Hematopoietic multipotent progenitor cell treated with erythropoietin and hydrocortisone succinate and interleukin-3 and kit ligand, for 15 days (in vitro differentiated cells): ENCODE measurements at places on chromosomes 2 and 18.

DNA sequence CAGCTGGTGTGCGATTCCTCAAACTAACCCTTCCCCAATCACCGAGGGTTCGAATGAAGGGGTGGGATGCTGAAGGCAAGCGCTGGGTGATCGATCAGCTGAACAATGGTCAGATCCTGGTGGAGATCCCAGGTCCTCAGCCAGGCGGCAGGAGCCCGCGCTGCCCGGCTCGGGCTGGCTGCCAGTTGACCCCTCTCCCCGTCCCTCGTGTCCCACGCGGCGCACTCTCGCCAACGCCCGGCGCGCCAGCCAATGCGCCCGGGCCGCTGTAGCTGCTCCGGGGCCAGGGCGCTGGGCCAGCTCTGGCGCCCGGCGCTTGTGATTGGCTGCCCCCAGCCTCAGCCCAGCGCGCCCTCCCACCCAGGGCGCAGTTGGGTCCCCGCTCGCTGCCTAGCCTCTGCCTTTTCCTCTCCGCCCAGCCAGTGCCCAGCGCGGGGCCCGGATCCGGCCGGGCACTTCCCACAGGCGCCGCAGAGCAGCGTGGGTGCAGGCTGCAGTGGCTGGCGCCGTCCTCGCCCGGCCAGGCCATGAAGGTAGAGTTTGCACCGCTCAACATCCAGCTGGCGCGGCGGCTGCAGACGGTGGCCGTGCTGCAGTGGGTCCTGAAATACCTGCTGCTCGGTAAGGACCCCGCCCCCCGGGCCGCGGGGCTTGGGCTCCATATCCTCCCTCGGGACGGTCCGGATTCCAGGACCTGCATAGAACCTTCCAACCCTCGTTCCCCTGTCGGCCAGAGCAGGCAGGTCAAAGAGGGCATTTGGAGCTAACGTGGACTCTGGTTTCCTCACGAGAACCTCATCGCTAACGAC, at the start of gene MOGAT1:
Gene MOGAT1 (plus strand): TSS at position 400 of the 809 bp plus-strand sequence. CDS start 128 bp downstream, at position 528.
- DNase-seq, result no peak

GRCh38 chr2:223692191-223692947, 90.2 kb upstream of the SCG2 start:
- DNase-seq, result no peak

DNA sequence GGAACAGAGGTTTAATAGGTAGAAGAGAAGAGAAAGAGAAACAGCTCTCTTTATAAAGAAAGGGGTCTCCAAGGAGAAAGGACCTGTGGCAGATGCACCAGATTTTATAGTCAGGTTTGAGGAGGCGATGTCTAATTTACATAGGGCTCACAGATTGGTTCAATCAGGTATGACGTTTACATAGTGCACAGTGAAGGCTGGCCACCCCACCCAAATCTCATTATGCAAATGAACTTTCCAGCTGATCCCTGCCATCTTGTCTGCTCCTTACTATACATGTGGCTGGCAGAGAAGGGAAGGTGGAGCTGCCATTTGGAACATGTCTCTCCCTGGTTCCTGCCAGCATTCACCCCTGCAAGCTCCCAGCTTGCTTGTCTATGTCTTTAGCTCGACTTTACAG, 557.8 kb downstream of the SUCLG1 start:
- DNase-seq, result no peak

GRCh38 chr2:9809064-9809356, 34.3 kb upstream of the TAF1B start:
- no peak for DNase-seq

DNA sequence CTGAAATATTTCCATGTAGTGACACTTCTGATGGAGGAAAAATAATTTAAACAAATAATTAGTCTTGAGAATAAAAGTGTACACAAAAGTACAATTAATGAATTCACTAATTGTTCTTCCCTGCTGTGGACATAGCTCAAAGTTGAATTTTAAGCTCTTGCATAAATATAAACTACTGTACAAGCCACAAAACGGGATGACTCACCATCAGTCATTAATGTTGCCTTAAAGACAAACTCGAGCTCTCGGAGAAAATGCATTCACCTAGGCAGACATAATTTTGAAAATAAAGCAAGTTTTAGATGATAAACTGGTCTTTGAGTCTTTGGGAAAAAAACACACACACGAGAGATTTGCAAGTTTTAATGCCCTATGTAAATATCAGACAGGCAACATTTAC, 436.4 kb downstream of the ZNF521 start:
- no peak for DNase-seq

DNA sequence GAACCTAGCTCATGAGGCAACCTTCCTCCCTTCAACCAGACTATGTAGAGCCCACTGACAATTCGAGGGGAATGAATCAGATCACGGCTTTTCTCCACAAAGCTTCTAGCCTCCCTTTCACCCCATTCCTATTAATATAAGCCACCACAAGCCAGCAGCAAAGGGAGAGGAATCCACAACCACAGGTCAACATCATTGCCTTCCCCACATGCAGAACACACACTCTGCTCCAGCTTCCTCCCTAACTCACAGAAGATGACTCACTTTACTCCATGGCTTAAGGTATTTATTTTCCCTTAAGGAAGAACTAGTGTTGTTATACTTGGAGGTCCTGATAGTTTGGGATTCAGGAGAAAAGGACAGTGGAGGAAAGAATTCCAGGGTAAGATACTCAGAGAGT, 272.2 kb downstream of the C1D start:
- no peak for DNase-seq

DNA sequence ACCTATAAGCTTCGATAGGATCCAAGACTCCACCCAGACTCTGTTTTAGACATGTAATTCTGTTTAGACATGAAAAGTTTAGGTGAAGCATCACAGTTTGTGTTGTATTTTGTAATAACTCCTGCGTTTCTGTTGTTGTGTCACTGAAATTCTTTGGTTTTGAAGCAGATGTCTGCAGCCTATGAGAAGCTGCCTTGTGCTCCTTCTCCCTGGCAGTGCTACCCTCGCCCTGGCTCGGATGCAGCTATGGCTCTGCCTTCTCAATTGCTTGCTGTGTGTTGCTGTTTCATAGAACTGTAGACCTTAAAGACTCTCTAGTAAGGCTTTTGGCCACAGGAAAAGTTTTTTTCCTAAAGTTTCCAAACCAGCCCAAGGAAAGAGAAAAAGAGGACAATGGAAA, 40.2 kb upstream of the ZNF638 start:
- DNase-seq, result no peak

DNA sequence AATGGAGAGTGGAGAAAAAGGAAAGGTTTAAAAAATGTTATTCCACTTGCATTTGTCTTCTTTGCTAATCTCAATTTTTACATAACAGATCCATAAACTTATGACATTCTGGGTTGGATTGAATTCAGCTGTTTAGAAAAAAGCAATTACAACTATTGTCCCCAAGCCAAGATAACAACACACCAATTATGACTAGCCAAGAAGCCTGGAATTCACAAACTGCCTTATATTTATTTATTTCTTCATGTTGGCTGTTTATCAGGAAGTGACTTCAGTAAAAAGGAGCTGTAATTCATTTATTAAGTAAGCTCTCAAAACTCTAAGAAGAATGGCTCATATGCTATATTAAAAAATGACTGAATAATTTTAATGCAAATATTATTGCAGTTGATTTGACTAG, 137.4 kb downstream of the CALCRL start:
- DNase-seq, result no peak

GRCh38 chr2:25251071-25251421, 82.7 kb upstream of the POMC start:
- DNase-seq, result no peak

DNA sequence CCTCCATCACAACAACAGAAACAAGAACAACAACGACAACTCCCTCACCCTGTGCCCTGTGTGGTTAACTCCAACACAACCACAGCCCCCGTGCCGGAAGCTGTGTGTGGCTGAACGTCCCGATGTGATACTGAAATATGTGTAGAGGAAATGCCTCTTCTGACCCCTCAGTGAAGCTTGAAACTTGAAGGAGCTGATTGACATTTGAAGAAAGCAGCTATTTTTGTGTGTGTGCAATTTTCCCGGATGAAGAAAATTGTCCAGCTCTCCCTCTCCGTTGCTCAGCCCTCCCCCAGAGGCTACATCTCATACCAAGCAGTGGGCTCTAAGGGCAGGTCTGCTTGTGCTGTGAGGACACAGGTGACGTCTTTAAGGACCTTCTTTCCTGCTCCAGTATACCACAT, 173.8 kb downstream of the ICOS start:
- no peak for DNase-seq

DNA sequence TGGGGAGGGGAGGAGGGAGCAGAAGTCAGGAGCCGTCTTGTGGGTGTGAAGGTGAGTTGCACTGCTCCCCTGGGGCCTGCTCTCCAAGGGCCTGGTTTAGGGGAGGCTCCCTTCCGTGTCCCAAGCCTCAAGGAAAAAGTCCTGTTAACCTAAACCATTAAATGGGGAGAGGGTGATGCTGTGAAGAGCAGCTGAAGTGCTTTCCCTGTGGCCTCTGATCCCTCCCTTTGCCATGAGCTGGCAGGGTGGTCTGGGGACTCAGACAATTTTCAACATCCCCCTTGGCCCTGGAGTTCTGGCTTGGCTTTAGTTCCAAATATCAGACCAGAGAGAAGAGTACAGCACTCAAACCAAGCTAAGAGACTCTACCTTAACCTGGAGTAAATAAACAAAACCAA, 692 bp upstream of the POMC start:
- DNase-seq, result no peak

DNA sequence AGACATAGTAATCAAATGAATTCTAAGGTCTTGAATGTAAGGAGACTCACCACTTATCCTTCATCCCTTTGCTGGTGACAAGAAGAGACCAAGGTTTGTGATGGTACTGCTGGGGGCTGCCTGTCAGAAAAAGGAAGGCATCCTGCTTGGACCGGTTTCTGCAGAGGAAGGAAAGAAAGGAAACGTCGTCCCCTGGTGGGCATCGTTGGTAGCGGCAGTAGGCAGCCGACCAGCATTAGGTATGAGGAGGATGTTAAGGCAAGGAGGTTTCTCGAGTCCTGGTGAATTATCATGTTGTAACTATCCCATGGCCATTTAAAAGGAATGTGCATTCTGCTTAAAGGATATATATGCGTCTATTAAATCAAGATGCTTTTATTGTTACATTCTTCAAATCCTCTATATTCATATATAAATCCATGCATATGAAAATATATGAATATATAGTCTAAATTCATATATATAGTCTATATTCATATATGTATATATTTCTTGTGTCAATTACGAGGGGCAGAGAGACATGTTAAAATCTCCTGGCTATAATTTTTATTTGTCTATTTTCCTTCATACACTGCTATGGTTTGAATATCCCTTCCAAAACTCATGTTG, 94.4 kb upstream of the TGFA start:
- peak; percentile 51 for DNase-seq

- peak; percentile 50 for DNase-seq
Measured at GRCh38 chr18:11676867-11677266, 12.2 kb upstream of the GNAL start.

DNA sequence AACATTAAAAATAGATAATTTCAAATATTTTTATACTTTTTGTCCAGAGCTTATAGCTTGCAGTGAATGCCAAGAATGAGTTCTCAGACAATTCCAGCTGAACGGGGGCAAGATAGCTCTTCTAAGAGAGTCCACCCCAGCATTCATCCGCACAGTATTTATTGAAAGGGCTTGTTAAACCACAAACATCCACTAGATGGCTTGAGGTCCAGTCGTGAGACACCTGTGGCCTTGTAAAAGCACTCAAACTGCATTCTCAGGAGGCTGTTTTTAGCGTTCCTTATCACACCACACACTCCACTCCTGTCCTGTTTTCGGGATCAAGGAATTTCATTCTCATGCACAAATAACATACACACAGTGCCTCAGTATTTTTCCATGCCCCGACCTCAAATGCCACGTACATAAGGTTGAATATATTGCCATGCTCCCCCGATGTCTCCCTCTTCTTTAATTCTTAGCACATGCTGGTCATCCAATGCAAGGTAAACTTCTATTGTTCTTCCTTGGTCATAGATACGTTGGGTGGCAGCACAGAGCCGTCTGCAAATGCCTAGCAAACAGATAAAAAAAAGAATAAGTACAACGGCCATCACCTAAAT, 47.4 kb downstream of the DNAJC10 start:
- DNase-seq, result peak; percentile 28

DNA sequence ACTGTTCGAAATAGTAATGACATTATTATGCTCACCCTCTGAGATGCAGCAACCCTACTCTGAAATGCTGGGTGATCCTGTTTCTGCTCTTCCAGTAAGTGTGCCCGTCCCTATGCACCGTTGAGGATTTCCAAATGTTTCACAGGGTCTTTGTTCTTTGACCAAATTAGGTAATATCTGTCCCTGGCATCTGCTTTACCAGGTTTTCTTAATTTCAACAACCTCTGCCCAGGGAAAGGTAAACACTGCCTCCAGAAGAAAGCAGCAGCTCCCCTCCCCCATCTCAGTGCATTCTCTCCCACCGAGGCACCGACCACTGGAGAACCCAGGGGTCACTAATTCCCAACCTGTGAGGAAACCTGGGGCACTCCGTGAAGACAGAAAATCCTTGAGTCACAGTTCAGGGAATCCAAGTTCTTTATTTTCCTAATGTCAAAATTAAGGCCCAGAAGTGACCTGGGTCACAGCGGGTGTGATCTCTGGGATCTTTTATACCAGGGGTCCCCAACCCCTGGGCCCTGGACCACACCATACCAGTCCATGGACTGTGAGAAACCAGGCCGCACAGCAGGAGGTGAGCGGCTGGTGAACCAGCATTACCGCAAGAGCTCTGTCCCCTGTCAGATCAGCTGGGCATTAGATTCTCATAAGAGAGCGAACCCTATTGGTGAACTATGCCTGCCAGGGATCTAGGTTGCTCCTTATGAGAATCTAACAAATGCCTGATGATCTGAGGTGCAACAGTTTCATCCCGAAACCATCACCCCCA, 1.2 kb upstream of the GRB14 start:
- no peak for DNase-seq

- no peak for DNase-seq
Measured at GRCh38 chr18:76948345-76948744, 126.0 kb downstream of the ZNF236 start.

- no peak for DNase-seq
Measured at GRCh38 chr2:127545796-127546195, 10.3 kb downstream of the MYO7B start.

DNA sequence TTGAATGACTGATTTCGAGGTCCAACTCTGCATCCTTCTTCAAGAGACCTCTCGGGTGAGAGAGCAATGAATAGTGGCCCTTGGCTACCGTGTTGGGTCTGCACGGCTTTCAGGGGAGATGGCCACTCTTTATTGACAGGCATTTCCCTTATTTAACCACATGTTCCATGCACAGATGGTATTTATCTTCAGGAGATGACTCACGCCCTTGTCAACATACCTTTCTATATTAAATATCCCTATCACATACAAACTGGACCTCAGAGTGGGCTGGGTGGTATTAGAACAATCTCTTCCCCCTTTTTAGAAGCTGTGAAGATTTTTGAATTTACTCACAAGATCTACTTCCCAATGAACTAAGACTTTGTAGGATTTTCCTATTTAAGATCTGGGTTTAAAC, 109.6 kb upstream of the CDC42EP3 start:
- no peak for DNase-seq

DNA sequence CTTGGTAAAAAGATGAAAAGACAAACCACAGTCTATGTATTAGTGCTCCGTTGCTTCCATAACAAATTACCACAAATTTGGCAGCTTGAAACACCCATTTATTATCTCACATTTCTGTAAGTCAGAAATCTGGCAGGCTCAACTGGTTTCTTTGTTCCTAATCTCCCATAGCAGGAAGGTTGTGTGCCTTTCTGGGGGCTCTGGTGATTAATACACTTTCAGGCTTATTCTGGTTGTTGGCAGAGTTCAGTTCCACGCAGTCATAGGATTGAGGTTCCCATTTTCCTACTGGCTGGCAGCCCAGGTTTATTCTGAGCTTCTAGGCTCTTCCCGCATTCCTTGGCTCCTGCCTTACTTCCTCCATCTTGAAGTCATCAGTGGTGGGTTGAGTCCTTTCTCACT, 189.3 kb downstream of the ANAPC1 start:
- no peak for DNase-seq
